ENCODE measurements at places on chromosomes 5 and 9.

GRCh38 chr5:33793276-33793675 lies 98.5 kb downstream of the ADAMTS12 start:
- no peak for DNase-seq

GRCh38 chr5:71576241-71576640 lies 10.9 kb upstream of the MCCC2 start:
- no peak for DNase-seq

GRCh38 chr5:116938488-116938887 lies 363.9 kb upstream of the SEMA6A start:
- no peak for DNase-seq

- no peak for DNase-seq
Measured at GRCh38 chr9:121326130-121326838, 43.8 kb downstream of the STOM start.

DNA sequence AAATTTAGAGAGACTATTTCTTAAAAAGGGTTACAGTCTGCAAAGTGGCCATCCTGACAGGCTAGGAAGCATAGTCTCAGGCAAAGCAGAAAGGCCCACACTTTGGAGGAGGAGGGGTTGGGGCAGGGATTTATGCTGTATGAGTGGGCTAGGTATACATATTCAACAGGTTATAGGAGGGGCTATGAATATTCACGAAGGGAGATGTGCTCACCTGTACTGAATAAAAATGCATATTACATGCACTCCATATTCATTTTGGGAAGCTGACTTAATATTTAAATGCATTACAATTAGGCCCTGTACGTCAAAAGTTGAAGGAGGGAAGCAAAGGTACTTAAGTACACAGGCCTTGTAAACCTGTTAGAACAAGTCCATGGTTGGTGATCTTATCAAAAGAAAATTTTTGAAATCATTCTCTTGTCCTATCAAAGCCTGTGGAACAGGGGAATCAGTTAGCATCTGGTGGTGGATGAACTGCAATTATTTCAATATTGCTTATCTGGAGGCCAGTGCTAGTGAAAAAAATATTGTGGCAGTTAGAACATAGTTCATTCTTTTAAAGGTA lies 1.6 kb downstream of the CENPP start:
- DNase-seq, result no peak

DNA sequence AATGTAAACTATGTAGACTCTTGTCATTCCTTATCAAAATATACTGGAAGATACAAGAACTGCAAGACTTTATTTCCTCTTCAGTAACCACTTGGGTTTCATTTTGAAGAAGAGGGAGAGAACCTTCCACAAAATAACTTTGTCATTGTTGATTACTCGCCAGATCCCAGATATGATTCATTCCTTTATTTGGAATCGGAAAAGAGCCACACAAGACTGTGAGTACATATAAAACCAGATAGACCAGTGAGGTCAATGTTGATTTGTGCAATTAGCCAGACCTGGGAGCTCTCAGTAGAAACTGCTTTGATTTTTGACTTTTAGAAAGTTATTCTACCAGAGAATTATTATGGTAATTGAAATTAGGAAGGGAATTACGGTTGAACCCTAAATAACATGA lies 146.1 kb downstream of the TMEM167A start:
- no peak for DNase-seq

GRCh38 chr5:130138406-130139045 lies 234.3 kb downstream of the CHSY3 start:
- no peak for DNase-seq

GRCh38 chr5:66969484-66969883 lies 227.1 kb downstream of the CD180 start:
- DNase-seq, result no peak

DNA sequence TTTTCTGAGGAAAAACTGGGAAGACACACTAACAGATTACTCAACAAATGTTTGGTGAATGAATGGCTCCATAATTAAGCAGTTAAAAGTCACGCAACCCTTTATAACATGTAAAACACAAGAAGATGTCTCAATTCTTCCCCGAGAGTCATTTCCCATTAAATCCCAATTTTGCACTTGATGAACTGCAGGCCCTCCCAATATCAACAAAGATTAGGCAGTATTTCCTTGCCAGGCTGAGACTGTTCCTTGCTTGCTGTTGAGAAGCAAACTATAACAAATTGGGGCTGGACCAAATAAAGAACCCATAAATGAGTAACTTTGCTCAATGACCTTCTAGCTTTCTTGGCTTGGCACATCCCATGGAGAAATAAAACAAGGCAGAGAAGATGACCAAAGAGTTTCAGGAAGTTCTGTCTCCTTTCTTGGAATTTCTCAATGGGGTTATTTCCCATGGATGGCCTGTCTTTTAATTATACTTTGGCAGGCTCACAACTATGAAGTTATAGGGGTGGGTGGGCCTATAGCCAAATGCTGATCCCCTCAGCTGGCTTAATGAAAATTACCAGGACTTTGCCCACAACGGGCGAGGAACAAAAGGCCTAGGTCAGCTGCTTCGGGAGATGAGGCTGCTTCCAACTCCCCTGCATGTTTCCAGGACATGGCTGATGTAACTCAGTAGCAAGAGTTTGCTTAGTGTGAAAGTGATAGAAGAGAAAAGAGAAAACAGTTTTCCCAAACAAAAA lies 243.1 kb upstream of the RFX3 start:
- no peak for DNase-seq

GRCh38 chr5:7728076-7728475 lies 122.9 kb downstream of the CFAP90 start:
- DNase-seq, result no peak

DNA sequence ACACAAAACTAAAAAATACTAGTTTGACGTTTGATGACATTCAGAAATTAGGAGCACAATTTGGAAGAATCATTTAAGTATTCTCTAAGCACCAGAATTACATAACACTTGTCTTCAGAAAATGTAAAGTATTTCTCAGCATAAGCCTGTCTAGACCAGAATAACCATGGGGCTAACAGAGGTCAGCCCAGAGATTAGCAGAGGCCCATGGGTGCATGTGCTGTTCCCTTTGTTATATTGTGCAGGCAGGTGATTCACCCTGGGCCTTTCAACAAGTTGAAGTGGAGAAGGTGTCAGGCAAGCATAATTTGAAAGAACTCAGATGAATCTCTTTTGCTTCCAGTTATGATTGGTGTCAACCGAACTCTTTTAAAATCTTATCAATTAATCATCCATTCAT lies 227.9 kb downstream of the LURAP1L start:
- DNase-seq, result no peak

GRCh38 chr9:29211580-29212396 lies 1638.5 kb upstream of the C9orf72 start:
- peak; percentile 19 for DNase-seq

- no peak for DNase-seq
Measured at GRCh38 chr5:180160789-180161188, 48.2 kb downstream of the RASGEF1C start.

- DNase-seq, result no peak
Measured at GRCh38 chr5:153018121-153018520, 472.3 kb upstream of the GRIA1 start.

DNA sequence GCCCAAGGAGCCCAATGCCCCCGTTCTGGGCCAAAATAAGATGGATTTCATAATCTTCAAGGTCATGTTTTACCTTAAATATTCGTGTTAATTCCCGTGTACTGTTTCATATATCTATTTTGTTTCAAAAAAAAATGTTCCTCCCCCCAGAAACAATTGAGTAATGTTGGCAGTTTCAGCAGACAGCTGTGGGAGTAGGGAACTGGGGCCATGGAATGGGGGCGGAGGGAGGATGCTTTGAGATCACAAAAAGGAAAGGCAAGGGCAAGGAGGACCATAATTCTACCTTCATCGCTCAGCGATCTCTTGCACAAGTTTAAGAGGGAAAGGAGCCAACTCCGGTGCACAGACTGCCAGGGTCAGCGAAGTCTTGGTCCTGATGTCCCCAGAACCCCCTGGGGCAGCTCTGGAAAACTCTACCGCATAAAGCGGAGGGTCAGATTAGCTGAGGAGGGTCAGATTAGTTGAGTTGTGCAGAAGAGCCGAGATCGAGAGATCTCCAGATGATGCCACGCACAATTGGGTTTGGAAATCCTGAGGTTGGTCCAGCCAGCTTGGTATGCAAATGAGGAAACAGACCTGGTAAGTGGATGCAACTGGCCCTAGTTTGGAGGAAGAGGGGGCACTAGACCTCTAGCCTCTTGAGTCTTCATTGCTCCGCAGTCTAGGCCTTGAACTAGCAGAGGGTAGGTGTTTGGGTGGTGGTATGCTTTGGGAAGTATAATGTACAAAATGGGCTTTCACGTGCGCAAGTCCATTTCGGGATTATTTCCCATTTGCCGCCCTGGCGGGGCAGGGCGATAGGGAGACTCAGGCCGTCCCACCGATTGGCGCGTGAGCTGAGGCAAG lies 24.0 kb downstream of the CDKN2A start:
- no peak for DNase-seq

DNA sequence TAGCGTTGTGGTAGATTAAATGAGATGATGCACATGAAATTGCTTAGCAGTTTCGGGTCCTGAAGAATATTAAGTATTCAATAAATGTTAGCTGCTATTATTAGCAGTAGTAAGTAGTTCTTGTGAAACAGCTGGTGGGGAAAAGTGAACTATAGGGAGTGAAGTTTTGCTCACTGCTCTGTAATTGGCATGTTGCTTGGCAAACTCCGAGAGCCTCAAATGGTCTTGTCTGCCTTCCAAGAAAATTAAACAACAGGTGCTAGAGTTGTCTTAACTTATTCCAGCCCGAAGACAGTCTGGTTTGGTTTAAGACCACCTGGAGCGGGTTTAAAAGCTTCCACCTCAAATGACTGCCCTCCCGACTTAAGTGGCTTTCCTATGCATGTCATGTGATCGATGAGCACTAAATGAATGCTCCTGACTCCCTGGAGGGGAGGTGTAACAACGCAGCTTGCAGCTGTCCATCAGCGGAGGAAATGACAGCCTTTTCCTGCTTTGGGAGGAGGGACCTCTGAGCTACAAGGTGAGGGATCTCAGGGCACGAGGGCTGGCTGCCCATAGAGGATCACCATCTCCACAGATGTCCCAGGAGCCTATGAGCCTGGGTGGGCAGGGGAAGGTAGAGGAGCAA lies 202.9 kb upstream of the PANK3 start:
- DNase-seq, result no peak

DNA sequence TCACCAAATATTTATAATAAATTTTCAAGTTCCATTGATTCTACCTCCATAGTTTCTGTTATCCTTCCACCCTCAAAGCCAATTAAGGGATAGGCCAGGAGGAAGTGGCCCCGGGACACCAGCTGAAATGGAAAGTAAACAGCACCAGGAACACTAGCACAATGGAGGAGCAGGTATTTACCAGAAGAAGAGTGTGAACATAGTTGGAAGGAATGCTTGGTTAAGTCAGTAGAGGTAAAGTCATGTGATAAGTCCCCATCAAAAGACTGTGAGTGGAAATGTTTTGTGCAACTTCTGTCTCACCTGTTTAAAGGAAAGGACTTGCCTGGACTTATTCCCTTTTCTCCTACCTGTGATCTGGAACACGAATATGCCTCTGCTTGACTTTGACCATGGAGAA lies 146.7 kb upstream of the RAI14 start:
- no peak for DNase-seq

GRCh38 chr5:160472482-160472881 lies 50.8 kb downstream of the PTTG1 start:
- no peak for DNase-seq

DNA sequence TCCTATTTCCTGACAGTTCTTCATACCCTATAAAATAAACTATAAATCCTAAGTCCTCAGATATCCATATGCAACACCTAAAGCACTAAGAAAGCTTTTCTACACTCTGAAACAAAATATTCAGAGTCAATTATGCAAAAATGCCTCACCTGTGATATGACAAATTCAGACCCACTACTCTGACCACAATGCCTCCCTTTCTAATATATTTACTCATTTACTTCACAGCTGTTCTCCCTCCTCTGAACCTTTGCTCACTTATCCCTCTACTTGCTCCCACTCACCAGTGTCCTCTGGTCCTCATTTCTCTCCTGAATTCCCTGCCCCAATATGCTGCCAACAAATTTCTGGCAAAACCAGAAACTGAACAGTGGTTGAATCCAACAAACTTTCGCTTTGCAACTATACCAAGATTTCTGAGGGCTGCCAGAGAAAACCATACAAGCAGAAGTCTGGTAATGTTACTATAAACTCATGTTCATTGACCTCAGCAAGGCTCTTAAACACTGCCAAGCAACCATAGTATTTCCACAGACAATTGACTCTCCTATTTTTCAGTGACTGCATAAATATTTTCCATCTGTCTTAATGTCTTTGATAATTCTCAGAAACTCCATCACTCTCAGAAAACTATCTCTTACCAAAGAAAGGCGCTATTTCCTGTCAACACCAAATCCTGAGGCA lies 7.1 kb downstream of the CCNH start:
- DNase-seq, result no peak

- no peak for DNase-seq
Measured at GRCh38 chr9:4787876-4788275, 4.9 kb upstream of the RCL1 start.

DNA sequence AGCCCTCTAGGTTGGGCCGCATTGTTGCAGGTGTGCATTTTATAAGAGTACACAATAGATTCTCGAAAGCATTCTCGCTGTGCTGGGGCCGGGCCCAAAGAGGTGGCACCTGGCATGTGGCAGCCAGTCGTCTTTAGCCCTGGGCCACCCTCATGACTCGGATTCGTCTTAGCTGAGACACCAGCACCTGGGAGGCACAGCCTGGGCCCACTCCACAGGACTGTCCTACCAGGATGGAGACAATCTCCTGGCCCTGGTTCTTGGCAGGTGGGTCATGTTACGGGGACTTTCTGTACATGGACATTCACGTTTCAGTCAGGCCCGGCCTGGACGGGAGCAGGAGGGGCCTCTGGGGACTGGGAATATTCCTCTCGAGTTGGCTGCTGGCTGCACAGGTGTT lies 212.5 kb downstream of the FANCC start:
- DNase-seq, result no peak

DNA sequence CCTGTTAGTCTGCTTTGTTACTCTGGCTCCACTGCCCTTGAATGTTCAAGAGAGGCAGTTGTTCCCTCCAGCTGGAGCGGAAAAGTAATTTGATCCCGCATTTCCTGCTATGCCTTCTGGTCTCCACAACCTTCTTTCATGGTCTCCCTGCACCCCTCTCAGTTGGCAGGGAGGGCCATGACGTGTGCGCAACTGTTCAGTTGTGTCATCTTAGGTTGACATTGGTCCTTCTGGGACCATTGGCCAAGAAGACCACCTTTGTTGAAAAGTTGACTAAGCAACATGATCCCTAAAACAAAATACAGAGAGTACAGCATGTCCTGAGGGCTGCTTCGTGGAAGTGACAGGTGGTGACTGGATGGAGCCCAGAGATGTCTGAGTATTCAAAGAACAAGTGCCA lies 192.5 kb upstream of the TUT7 start:
- no peak for DNase-seq

DNA sequence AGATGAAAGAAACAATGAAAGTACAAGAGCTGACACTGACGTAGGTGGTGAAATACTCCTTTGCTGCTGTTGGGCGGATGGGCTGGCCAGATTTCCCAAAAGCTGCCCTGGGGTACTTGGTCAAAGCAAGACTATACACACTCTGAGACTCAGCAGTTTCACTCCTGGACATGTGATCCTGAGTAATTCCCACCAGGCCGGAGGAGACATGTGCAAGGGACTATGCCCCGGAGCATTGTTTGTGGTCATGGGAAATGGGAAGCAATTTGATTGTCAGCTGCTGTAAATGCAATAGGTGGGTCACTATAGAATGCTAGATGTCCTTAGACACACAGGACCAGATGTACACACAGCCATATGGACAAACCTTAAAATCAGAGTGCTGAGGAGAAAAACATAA lies 116.1 kb downstream of the DCP2 start:
- DNase-seq, result no peak
